ENCODE measurements at places on chromosomes 12 and 14. TPM values are rescaled to one million over a fixed set of nuclear protein-coding genes. Genes with fewer than 3 reads are reported as not detected.

B3GNT4 gene
- total RNA-seq, result 0.04 TPM

NYNRIN gene
- total RNA-seq, result 10.5 TPM

GRCh38 chr12:57896434-57897201, 44.7 kb upstream of the ATP23 start:
- DNase-seq, result peak; percentile 17

DNA sequence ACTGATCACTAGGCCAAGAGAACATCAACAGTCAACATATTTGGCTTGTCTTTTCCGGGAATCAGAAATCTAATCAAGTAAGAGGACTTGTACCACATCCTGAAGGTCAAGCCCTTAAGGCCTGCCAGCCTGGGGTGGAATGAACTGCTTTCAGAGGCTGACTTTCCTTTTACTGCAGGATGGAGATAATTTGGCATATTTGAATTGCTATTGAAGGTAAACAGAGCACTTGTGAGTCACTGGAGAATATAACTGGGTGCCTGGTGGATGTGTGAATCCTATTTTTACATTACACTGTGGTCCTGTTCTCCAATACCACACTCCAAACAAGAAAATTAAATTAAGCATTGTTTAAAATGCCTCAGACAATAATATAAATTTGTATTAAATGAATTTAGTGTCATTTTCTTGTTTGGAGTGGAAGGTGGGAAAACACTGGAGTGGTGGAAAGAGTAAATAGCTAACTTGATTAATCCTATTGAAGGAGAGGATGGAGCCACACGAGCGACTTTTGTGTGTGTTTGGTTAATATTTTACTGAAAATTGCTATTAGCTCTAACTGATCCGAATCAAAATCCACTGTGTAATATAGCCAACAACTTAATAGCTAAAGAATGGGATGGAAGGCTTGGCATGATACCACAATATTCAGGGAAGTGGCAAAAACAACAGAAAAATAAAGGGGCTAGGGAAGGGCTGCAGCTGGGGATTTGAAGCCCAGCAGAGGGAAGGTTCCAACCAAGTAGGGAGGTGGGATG, 89.4 kb downstream of the OTX2 start:
- no peak for DNase-seq

DNA sequence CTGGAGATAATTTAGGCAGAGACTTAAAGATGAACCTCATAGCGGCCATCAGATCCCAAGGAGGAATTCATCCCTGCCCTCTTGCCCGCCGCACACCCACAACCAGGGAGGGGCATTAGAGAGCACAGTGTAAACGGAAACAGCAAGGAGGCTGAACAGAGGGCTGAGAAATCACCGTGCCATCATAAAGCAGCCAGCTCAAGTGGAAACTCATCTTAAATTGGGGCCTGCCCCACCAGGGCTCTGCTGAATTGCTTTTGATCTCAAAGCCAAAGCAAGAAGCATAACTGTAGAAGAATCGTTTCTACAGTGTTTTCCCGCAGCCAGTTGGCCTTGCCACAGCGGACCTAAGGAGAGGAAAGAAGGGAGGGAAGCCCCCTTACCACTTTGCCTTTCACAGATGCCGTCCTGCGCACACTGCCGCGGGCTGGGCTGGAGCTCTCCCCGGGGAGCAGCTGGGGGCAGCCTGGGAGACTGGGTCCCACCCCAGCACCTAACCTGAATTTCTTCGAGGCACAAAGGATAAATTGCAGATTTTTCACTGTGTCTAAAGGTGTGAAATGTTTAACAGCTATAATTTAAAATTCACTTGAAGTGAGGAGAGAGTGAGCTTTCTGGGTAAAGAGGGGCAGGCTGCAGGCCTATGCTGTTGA, 51.8 kb upstream of the MMP17 start:
- DNase-seq, result no peak

GRCh38 chr12:108613548-108613947, 15.7 kb upstream of the TMEM119 start:
- no peak for DNase-seq

- no peak for DNase-seq
Measured at GRCh38 chr12:66352197-66352596, 49.9 kb downstream of the HELB start.
